Brain microvascular endothelial cell (primary cell): ENCODE measurements at places on chromosomes 4 and X.

- no peak for DNase-seq
Measured at GRCh38 chrX:110280954-110281353, 36.9 kb downstream of the AMMECR1 start.

- no peak for DNase-seq
Measured at GRCh38 chr4:73852771-73853170, 325 bp upstream of the PF4V1 start.

DNA sequence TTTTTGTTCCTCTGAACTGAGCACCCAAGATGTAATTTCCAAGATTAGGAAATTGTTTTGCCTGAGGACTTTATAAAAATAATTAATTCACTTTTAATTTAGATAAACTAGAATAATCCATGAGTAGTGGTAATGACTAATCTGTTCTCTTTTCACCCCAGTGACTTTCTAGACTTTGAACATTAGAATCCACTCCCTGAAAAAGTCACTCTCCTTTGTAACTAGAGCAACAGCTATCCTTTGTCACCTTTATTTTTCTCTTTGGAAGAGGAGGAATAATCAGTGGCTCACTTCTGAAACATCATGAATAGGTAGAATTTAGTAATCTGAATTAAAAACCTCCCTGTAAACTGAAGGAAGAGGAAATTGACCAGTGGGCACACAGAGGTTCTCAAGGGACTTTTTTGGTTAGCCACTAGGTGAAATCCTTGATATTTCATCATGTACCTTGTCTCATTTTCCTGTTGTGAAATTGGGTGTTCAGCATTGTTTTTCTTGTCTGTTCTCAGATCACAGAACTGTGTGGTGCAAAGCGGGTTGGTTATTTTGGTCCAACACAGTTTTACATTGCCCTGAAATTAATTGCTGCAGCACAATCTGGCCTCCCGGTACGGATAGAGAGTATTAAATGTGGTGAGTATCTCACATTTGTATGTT, 59.4 kb downstream of the REPS2 start:
- no peak for DNase-seq

DNA sequence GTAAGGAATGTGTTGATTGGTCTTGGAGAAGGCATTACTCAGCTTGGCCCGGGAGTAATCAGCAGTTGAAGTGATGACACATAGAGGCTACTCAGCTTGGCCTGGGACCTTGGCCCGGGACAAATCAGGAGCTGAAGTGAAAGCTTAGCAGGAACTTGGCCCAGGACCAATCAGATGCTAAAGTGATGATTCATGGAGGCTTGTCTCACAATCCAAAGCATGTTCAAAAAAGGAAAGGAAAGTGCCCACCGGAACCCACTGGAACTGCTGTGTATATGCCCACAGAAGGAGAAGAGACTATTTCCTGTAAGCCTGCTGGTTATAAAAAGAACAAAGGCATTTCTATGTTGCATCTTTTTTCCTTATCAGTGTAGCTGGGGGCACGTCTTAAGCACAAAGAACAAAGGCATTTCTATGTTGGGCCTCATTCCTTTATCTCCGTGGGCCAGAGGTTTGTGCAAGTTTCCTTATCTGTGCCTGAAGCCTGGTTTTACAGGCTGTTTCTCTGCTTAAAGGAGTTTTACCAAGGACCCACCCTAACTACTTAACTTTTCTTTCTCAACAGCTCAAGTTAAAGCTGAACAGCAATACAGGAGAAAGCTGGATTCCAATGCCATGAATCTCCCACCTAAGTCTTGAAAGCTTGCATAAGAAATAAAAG, 1176.7 kb downstream of the NLGN4X start:
- DNase-seq, result peak; percentile 49

DNA sequence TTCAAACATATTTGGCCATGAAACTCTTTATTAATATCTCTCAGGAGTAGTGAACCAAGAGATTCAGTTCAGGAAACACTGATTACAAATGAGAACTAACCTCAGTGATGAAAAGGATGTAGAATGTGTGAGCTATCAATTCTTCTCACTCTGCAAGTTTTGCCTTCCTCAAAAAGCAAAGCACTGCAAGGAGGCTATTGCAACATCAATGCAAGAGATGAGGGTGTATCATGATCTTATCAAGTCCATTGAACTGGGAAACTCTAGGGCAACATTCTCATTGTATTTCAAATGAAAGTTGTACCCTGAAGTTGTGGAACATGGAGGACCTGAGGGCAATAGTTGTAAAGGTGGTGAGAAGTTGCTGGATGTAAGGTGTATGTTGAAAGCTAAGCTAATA, 56.4 kb upstream of the VEGFC start:
- no peak for DNase-seq

GRCh38 chrX:32116047-32116446, 1044.2 kb upstream of the FTHL17 start:
- DNase-seq, result peak; percentile 1

DNA sequence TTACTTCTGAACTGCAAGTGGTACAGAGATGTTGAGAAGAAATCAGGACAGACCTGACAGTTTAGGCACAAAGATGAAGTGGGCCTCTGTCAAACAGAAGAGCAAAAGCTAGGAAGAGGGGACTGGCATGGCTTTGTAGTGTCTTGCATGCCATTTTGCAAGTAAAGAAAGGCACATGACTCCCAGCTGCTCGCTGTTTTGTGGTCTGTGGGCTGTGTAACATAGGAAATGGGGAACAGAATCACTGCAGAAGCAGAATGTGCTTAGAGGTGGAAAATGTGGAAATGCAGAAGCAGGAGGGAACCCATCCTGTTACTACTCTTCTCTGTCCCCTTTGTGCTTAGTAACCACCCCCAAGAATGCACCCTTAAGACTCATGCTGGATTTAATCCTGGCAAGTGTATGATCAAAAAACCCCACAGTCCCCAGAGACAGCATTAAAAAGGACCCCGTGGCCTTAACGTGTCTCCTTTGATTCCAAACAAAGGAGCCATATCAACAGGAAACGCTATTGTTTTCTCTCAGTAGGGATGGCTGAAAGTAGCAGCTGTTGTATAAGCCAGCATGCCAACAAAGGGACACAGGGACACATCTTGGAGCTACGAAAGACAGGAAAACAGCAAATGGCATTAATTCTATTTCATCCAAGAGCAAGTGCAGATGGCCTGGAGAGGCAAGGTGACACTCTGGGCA, 177.6 kb upstream of the GLRA2 start:
- DNase-seq, result no peak

DNA sequence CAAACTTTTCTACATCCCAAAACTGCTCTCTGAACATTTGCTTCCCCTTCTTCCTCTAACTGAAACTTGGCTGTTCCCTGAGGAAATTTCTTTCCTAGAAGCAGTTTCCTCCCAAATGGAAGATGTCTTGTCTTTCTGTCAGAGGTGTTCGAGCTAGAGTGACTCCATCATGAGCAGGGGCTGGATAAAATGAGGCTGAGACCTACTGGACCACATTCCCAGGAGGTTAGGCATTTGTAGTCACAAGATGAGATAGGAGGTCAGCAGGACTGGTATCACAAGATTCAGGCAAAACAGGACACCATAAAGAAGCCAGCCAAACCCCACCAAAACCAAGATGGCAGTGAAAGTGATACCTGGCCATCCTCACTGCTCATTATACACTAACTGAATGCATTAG, 35.8 kb upstream of the PGRMC2 start:
- no peak for DNase-seq

- no peak for DNase-seq
Measured at GRCh38 chr4:8731364-8731763, 138.8 kb downstream of the CPZ start.

- DNase-seq, result no peak
Measured at GRCh38 chr4:158192439-158193158, 17.7 kb upstream of the TMEM144 start.

GRCh38 chr4:116480546-116480945, 604.8 kb downstream of the TRAM1L1 start:
- DNase-seq, result no peak

DNA sequence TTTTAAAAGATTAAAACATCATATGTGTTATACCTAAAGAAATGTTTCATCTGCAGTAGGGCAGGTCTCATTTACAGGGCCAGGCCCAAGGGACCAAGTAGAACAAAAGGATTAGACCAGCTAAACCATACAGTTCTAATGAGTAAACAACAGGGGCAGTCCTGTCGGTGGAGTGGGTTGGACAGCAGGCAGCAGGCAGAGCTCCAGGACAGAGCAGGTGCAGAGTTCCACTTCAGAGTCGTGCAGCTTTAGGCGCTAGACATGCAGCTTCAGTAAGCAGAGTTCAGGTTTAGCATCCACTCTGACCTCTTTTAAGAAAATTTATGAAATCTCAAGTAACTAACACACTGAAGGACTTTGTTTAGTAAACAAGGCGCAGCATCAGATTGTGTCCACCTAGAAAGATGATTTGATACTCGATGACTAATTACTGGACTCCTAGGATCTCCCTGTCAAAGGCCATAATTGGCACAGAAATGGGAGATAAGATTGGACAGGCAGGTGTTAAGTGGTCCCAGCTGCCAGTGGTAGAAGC, 487.7 kb upstream of the INTU start:
- no peak for DNase-seq
